ENCODE measurements at places on chromosomes 2 and 18.

DNA sequence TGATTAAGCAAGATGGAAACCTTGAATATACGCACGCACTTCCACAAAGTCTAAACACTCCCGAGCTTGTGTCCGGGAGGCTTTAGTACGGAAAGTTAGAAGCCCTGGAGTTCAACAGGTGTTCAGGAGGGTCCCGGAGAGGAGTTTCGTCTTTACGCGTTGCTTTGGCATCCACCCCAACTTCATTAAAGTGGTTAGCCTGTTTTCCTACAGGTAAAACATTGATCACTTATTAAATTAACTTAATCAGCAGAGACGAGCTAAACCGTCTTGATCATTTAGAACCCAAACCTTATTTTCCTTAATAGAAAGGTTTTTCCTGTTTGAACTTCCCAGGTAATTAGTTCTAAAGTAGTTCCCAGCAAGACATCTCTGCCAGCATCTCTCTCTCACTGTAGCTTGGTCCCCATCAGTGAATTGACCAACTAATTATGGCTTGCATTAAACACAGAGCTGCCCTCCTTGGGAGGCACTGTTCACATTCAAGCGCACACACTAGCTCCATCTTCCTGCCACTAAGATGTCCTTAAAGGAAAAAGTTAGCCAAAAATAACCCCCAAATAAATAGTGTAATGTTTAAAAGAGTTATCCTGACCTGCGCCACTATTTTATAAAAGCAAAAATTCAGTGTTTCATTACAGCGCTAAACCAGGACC, 1.4 kb downstream of the NPAS2 start:
- no peak for DNase-seq

GRCh38 chr2:158463496-158464095, 6.8 kb downstream of the PKP4 start:
- no peak for DNase-seq

GRCh38 chr18:22250591-22250996, 81.2 kb downstream of the GATA6 start:
- DNase-seq = no peak

GRCh38 chr2:128809259-128809636, 490.6 kb upstream of the HS6ST1 start:
- DNase-seq = no peak

- DNase-seq = no peak
Measured at GRCh38 chr18:21739604-21740537, 721 bp upstream of the MIB1 start.

DNA sequence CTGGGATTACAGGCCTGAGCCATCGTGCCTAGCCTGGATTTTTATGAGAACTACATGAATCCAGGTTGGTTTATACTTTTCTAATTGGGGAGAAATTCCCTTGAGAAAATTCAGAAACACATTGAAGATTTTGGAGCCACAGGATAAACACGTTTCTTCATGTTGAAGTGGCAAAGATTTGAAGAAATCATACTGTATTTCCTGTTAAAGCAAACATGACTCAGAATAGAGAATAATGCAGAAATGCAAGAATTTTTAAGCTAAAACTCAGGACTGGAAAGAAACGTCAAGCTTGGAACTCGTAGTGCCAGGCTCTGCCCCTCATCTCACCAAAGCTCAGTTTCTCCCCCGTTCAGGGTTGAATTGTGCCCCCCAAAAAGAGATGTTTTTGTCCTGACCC, 32.1 kb upstream of the TAF1B start:
- DNase-seq = no peak

GRCh38 chr2:154392256-154392655, 306.2 kb upstream of the KCNJ3 start:
- DNase-seq = no peak

DNA sequence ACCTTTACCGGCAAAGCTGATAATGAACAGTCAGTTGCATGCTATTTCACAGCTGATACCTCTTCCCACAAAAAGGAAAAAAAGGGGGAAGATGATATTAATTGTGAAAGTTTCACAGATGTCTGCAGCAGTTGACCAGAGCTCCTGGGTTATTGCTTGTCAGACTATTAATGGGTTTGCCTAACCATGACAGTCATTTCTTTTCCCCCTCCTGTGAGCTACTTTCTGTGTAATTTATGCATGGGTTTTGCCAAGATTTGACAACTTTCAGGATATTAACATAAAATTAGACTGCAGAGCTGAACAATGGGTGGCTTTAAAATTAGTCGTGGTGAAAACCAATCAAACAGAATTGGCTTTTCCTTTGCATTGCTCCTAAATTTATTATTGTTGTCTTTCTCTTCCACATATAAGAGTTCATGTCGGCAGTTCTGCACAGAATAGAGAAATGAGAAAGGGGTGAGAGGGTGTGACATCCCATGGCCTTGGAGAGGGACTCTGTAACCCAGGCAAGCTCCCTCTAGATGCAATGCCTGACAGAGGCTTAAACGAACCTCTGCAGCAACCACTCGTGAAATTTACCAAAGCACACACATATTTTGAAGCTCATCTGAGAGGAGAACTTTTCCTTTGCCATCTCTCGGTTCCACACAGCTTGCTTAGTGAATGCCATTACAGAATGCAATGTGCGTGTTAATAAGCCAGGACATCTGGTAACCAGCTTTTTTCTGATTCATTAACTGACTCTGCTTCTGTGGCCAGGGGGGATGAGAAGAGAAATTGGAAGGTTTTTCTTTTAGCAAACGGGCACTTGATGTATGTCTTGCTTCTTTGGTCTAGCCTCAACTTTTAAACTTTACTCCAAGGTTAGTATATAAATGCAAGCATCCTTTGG, 82.2 kb upstream of the ITGA4 start:
- DNase-seq = no peak

DNA sequence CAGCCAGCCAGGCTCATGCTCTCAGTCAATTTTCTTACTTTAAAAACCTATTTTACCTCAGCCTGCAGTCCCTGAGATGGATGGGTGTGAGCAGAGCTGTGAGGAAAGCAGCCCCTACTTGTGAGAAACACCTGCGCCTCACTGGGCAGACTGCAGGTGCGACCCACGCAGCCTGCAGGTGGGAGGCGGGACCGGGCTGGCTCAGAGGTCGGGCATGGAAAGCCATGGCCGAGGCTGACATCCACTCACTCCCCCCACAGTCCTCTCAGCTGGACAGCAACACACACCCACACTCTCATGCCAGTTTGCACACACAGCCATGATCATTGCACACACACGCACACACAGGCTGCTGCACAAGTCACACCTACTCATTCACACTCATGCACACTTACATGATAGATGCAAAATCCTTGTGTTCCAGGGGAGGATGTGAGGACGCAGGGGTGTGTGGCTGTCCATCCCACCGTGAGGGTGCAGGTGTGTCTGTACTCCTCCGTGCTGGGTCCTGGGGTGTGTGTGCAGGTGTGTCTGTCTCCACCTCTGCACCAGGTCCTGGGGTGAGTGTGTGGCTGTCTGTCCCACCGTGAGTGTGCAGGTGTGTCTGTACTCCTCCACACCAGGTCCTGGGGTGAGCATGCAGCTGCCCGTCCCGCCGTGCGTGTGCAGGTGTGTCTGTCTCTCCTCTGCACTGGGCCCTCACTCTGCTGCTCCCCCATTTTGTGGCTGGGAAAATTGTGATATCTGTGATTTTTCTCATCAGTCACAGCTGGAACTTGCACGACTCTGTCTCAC, 166.5 kb downstream of the RTP5 start:
- no peak for DNase-seq

GRCh38 chr2:72198532-72199241, 51.0 kb upstream of the CYP26B1 start:
- no peak for DNase-seq

- no peak for DNase-seq
Measured at GRCh38 chr18:76565238-76566173, 70.5 kb upstream of the ZNF516 start.

DNA sequence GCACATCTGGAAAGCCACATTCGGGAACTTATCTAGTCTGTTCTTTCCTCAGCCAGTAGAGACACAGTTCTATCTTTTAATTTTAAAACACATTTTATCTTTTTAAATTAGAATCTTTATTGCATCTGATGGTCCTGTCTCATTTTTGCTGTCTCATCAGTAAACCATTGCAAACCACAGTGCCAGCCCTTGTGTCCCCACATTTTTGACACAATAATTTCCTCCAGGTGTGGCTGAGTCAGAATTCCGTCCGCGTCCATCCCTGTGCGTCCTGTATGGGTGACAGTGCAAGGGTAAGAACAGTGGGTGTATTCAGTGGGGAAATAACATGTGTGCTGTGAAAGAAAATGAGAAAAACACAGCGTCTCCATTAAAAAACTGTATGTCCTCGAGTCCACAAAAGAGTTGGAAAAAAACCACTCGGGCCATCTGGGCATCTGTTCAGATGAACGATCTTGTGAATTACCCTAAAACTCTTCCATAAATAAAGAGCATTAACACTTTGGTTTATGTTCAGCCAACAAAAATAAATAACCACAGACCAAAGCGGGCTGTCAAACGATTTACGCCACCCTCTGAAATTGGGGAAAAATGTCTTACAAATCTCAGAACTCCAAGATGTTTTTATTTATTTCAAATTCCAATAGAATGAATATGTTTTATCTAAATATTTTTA, 137.3 kb downstream of the ZNF516 start:
- DNase-seq = no peak

GRCh38 chr2:64311948-64312621, 141.9 kb upstream of the LGALSL start:
- peak; percentile 83 for DNase-seq

- no peak for DNase-seq
Measured at GRCh38 chr2:96874198-96874831, 4.4 kb upstream of the SEMA4C start.

DNA sequence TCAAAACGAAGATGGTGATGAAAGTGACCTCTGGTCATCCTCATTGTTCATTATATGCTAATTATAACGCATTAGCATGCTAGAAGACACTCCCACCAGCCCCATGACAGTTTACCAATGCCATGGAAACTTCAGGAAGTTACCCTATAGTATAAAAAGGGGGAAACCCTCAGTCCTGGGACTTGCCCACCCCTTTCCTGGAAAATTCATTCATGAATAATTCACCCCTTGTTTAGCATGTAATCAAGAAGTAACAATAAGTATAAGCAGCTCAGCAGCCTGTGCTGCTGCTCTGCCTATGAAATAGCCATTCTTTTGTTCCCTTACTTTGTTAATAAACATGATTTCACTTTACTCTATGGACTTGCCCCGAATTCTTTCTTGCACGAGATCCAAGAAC, 70.5 kb upstream of the CHAC2 start:
- no peak for DNase-seq

DNA sequence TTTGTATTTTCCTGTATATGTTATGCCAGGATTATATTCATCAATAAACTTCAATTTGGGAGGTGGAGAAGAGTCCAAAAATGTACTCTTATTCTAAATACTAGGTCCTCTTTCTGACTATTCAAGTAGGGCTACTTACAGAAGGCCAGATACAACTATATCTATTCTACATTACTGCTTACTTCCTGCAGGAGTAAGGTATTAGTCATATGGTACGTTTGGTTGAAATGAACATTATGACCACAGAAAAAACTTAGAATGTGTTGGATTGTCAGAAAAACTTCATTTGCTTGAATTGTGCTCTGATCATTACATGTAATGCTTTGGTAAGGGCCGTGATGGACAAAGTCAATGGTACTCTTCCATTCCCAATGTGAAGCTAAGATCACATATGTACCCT, 35.0 kb downstream of the STAT4 start:
- no peak for DNase-seq

- no peak for DNase-seq
Measured at GRCh38 chr2:49616800-49617199, 462.5 kb upstream of the FSHR start.

DNA sequence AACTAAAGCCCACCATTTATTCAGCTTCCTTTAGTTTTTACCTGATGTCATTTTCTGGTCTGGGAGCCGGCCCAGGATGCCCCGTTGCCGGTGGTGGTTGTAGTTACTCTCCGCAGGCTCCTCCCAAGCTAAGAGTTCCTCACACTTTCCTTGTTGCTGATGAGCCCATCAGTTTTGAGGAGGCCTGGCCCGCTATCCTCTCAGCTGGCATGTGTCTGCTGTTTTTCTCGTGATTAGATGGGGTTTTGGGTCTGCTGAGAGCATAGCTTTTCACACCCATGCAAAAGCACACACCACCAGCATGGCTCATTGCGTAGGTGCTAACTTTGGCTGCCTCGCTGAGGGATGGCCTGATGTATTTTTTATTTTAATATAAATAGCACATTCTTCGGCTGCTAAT, 72.1 kb downstream of the PSMG2 start:
- DNase-seq = no peak

- DNase-seq = peak; percentile 22
Measured at GRCh38 chr2:240913810-240914644, 7.9 kb downstream of the CROCC2 start.
